ENCODE measurements at places on chromosomes 3 and 15.

DNA sequence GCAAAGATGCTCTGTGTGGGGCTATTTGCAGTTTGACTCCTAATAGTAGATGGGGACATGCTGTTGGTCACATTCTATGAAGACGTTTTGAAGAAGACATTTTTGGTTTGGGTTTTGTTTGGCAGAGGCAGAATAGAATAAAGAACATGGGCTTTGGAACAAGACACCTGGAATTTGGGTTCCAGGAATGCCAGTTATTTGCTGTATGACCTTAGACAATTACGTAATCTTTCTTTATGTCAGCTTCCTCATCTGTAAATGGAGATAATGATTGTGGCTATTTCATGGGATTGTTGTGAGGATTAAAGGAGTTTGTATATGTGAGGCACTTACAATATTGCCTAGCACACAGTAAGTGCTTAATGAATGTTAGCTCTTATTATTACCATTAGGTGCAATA lies 91.6 kb downstream of the MESD start:
- no peak for DNase-seq

DNA sequence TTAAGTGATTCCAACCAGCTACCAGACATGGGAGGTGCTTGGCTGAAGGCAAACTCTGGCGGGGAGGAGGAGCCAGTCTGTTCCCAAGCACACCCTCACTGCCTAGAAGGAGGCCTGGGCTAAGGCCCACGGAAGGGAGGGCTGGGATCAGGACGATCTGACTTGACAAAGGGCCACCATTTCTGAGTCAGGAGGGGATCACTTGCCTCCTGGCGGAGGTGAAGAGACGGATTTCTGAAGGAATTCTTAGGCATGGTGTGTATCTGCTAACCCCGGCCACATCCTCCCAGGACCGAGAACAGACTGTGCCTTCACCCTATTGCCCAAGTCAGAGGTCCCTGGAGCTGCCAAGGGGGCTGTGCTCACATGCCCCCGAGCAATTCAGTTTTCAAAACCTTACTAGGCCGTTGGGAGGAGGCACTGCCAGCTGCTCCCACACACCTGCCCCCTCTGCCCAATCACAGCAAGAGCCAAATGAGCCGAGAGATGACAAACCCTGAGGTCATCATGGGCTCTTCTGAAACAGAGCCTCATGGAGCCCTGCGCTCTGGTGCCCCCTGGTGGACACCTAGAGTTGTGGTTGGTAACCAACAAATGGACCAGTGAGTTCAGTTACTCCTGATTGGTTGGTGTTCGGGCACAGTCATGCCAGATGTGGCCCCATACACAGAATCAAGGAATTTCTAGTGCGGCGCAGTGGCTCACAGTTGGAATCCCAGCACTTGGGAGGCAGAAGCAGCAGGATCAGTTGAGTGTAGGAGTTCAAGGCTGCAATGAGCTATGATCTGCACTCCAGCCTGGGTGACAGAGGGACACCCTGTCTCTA lies 6.5 kb upstream of the TNK2 start:
- DNase-seq: peak; percentile 91

GRCh38 chr3:169350228-169350627 lies 313.3 kb downstream of the MECOM start:
- no peak for DNase-seq

GRCh38 chr3:185572183-185572582 lies 13.9 kb upstream of the SENP2 start:
- DNase-seq: no peak

DNA sequence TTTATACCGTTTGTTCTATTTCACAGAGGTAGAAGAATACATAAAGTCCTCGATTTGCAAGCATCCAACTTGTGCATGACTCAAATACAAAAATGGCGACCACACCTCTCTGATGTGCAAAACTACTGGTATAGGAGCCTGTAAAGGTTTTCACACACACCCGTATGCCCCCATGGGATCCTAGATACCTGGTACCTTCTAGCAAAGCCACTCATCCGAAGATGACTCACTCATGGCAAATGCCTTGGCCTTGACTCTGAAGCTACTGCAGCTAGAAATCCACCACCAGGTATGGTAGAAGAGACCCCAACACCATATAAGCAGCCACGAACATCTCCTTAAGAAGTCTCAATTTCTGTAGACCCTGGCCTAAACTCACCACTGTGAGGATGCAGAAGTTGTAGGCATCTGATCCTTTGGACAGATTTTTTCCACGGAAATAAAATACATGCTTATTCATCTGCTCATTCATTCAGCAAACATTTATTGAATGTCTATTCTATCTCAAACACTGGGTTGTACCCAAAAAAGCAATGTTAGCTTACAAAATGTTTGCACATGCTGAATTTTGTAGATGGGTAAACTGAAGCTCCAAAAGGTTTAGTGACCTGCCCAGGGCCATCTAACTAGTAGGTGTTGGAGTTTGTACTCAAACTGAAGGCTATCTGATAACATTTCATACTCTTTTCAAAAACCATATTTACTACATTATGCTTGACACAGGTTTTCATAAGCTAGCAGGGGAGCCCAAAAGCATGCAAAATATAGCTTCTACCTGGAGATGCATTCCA lies 158.8 kb downstream of the RORA start:
- DNase-seq: no peak

DNA sequence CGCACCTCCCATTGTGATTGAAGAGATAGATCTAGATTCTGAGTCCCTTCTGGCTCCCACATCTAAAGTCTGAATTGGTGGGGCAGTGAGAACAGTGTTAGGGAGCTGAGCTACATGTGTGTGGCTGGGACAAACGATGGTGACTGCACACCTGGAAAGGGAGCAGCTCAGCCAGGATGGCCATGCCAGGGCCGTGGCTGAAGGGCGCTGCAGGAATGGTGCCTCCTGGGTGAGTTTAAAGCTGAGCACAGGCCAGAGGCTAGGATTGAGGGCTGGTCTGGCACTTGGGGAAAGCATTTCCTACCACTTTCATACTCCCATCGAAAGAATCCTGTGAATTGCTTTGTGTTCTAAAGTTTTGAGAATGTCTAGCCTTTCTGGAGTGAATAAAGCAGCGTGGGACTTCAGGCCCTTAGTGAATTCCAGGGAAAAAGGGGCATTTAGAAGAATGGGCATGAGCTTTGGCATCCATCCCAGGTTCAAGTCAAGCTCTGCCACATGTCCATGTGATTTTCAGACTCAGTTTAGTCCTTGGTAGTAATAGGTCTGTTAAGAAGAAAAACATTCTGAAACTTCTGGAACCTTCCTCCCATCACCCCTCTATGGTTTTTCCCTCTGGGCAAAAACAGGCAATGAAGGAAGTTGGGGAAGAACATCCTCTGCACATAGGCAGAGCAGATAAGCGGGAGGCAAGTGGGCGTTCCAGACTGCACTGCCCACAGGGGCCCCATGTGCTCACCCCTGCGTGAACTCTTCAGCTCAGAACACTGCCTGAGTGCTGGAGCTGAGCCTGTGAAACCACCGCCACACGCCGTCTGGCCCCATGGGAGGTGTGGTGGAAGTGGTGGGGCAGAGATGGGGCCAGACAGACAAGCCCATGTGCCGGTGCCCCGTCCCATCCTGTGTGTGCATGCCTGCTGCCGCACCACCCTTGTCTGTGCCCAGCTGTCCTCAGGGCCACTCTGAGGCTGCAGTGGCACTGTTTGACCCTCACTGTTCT lies 12.9 kb upstream of the CPNE9 start:
- no peak for DNase-seq

- no peak for DNase-seq
Measured at GRCh38 chr3:4748127-4748526, 231.1 kb upstream of the BHLHE40 start.

DNA sequence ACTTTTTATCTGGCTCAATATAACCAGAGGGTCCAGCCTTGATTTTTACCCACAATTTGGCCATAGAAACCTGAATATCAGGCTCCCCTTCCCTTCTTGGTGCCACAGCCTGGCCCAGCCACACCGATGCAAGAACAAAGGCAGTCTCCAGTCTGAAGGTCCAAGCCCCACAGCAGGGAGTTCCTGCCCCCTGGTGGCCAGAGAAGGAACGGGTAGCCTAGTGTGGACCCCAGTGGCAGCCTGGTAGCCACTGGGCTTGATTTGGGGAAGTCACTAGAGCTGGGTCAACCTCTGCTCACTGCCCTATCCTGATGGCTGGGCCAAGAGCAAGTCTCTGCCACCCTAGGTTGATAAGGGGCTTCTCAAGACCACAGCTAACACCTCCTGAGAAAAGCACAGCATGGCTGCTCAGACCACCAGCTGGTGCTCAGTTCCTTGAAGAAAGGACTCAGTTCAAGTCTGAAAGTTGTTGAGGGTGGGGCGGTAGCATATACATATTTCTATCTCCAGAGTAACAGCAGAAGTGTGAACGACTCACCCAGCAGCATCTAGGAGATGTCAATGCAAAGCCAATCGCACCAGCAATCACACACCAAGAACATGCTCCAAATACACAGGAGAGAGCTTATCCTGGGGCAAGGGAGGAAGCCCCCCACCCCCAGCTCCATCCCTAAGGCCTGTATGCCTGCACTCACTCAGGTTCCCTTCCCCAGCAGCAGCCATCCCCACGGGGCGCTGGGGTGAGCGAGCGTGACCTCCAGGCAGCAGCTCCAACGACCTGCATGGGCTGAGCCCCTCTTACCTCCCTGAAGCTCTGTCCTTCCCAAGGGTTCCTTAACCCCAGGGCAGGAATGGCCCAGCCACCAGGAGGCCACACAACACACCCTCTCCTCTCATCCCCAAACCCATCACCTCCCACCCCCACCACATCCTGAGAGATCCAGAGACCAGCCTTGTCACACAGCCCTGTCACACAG lies 7.6 kb downstream of the PFKFB4 start:
- peak; percentile 49 for DNase-seq

DNA sequence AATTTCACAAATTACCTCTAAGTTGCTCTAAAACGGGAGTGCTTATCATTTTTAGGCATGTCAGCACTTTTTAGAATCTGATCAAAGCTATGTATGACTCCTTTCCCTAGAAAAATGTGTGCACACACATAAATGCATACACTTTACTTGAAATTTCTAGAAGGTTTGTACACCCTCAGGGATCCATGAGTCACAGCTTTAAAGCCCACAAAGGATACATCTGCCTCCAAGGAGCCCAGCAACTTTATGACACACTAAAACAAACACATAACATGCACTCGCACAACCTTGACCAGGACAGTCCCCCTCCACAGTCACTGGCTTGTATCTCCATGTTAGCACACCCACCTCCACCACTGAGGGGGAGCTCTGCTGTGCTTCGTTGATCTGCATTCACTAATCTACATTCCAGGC lies 722.0 kb upstream of the CFAP20DC start:
- DNase-seq: no peak

DNA sequence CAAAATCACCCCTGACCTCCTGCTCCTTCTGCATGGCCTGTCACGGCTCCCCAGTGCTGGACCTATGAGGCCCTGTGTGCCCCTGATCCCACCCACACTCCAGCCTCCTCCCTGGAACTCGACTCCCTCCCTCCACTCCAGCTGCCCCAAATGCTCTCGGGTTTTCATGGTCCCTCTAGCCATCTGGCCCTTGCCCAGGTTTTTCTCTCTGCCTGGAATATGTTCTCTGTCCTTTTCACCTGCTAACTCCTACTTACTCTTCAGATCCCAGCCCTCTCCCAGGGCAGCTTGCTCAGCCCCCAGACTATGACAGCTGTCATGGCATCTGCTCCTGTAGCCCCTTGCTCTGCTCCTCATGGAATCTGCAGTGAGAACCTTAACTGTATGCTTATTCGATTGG lies 30.3 kb downstream of the DUSP7 start:
- no peak for DNase-seq

DNA sequence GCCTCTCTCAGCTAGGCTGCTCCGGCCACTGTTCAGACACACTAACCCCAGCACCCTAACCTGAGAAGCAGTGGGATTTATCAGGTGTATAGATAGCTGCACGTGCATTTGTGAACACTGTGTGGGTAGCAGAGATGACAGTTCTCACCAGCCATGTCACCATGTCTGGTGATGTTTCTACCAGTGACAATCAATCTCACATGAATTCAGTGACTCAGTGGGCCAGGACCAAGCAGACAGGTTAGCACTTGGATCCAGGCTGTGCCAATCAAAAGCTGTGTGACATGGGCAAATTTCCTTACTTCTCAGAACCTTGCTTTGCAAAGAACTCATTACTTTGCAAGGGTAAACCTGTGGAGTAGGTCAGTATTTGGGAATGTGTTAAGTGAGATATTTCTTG lies 65.3 kb upstream of the GATM start:
- no peak for DNase-seq

DNA sequence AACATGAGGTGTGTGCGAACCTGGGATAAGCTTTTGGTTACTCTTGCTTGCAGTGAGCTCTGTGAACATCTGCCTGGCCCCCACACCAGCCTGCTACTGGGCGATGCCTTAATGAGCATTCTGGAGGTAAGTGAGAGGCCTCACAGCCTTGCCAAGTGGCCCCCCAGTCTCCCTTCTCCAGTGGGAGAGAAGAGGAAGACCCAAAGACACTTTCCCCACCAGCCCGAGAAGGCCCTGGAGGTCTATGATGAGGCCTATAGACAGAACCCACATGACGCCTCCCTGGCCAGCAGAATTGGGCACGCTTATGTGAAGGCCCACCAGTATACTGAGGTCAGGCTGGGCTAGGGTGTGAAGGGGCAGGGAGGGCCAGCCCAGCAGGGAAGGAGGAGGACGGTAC lies 22.5 kb downstream of the TTC21A start:
- no peak for DNase-seq

- DNase-seq: no peak
Measured at GRCh38 chr3:14796403-14797077, 22.2 kb upstream of the FGD5 start.

GRCh38 chr15:82183121-82184031 lies 79.2 kb downstream of the EFL1 start:
- no peak for DNase-seq

- no peak for DNase-seq
Measured at GRCh38 chr15:78750566-78750965, 60.7 kb downstream of the ADAMTS7 start.

GRCh38 chr3:153290268-153291015 lies 128.4 kb downstream of the RAP2B start:
- no peak for DNase-seq

DNA sequence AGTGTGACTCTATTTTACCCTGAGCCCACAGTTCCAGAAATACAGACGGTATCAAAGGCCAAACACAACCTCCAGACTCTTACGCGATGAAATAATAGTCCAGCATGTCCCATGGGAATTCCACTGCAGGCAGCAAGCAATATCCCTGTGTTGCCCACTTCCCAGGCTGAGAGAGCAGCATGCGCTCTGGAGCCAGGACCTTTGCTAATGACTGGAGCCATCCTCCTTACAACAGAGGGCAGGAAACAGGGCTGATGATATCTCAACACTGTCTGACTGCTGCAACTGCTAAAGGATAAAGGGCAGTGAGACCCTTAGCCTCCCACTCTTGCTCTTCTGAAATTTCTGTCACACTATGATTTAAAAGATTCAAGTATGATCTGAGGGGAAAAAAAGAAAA lies 34.8 kb downstream of the MCF2L2 start:
- no peak for DNase-seq

Data from frontal cortex (tissue), 4 donors.